Cardiac fibroblast (primary cell): ENCODE measurements at places on chromosomes 7 and 10.

DNA sequence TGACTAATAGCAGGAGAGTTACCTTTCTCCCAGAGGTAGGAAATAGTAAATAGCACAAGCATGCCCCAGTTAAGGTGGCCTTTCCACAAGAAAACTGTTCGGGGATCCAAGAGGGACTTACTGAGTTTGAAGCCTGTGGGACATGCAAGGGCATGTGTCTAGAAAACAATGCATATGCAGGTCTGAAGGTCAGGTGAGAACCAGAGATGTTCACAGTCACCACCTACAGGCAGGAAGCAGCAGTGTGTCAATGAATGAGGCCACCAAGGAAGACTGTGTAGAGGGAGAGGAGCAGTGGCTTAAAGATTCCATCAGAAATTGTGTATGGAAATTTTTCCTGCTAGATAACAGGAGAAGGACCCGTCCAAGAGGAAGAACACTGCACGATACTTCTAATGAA lies 66.0 kb downstream of the CALD1 start:
- no peak for DNase-seq

GRCh38 chr7:146119002-146119401 lies 2.4 kb downstream of the CNTNAP2 start:
- DNase-seq, result no peak

DNA sequence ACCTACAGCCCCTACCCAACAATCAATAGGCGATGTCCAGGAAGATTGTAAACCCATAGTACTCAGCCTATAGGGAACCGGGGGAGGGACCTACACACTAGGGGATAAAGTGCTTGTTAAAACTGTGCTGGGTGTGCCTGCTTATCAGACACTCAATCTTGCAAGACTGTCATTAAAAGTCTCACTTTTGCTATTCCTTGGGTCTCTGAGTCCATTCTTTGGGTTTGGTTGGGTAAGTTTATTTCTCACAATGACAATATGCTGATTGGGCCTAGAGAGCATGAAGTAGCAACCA lies 45.6 kb downstream of the PTPRE start:
- DNase-seq, result no peak

DNA sequence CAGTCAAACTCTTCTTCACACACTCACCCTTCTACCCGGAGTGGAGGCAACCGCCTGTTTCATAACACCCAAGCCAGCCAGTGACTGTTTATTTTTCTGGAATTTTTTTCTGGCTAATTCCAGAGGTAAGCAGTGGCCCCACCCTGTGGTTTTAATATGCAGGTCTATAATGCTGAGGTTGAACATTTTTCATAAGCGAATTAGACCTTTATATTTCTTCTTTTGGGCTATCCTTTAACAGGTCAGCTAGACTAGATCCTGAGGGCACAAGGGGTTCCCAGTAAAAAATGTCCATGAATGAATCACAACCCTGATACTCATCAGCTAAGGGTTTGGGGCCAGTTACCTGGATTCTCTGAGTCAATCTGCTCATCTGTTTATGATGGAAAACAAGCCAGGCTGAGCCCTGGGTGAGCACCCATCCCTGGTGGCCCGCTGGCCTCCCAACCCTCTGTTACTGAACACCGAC lies 76.2 kb downstream of the GRB10 start:
- no peak for DNase-seq

GRCh38 chr10:75612904-75613684 lies 181.7 kb downstream of the LRMDA start:
- DNase-seq, result peak; percentile 90

GRCh38 chr10:35056133-35056532 lies 34.0 kb downstream of the CUL2 start:
- no peak for DNase-seq

GRCh38 chr7:112757337-112757736 lies 32.9 kb downstream of the TMEM168 start:
- no peak for DNase-seq

GRCh38 chr7:120229084-120229483 lies 43.9 kb upstream of the KCND2 start:
- no peak for DNase-seq

GRCh38 chr7:73437621-73438416 lies 4.2 kb downstream of the FZD9 start:
- DNase-seq, result no peak

DNA sequence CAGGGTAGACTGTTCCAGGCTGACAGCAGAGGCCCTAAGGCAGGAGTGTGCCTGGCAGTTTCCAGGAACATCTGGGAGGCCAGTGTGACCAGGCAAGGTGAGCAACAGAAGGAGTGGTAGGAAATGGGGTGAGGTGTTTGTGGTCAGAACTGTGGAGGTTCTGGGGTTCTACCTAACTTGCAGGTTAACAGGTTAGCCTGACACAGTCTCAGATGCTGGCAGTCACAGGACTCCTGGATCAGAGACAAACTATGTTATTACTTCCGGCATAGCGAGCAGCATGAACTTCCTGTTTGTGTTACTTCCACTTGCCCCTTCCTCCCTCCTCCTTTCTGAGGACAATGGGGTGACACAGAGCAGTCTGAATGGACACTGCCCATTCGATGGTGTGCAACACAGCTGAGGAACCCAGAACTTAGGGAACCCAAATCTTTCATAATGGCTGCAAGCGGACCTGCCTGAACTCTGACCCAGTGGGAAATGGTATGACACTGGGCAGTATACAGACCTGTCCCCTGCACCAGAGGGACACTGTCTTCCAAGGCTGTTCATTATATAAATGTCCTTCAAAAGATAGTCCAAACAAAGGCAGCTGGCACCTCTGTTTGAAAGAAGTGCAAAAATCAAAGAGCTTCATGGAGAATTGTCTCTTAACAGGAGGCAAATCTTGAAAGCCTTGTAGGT lies 3.9 kb upstream of the SAR1A start:
- DNase-seq, result peak; percentile 46

DNA sequence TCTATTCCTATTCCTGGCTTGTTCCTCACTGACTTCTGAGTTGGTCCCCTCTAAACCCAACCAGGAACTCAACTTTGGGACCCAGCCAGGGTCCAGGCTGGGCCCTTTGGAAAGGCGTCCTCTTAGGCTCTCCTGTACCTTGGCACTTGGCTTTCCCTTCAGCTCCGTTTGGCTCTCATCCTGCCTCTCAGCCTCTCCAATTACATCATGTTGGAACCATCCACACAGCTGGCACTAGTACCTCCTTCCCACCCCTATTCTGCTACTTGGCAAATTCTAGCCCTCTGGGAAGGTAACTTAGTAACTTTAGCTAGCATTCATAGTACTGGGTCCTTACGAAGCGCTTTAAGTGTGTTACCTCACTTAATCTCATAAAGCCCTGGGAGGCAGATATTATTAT lies 205.3 kb upstream of the HABP2 start:
- DNase-seq, result no peak

GRCh38 chr10:65033957-65034356 lies 1512.8 kb downstream of the REEP3 start:
- no peak for DNase-seq

- peak; percentile 94 for DNase-seq
Measured at GRCh38 chr7:155918720-155919390, 106.6 kb upstream of the SHH start.

- peak; percentile 75 for DNase-seq
Measured at GRCh38 chr7:16915405-16915804, 33.6 kb upstream of the AGR3 start.

DNA sequence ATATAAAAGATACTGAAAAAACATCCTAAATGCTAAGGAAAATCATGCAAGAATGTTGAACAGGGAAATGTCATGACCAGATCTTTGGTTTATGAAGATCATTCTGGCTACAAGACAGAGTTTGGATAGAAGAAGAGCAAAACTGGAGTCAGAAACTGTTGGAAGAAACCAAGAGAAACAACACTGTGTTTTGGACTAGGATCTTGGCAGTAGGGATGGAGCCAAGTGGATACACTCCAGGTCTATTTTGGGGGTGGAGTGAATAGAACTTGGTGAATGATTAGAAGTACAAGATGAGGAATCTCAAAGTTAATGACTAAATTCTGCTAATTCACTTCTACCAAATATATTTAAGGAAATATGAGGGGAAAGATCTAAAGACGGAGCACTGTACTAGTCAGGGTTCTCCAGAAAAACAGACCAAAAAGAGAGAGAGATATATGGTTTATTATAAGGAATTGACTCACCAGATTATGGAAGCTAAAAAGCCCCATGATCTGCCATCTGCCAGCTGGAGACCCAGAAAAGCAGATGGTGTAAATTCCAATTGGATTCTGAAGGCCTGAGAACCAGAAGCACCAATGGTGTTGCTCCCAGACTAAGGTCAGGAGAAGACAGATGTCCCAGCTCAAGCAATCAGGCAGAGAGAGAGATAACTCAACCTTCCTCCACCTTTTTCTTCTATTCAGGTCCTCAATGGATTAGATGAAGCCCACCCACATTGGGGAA lies 254.9 kb downstream of the TRIL start:
- DNase-seq, result no peak

DNA sequence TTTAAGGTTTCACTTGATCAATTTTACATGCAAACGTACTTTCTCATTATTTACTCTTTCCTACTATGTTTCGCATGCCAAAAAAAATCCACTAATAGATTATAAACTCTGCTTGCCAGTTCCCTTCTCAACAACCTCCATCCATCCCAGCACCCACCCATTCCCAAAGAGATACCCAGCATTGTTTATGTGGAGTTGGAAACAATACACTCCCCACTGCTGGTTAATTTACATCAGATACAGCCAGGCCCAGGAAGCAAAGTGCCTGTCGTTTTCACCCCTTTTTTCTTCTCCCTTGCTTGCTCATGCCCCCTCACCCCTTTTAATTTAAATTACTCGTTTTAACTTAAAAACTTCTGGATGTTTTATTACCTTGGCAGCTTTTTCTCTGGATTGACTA lies 59.9 kb downstream of the HIBADH start:
- DNase-seq, result peak; percentile 4

- DNase-seq, result peak; percentile 14
Measured at GRCh38 chr7:137998250-137998649, 3.6 kb downstream of the CREB3L2 start.

- DNase-seq, result no peak
Measured at GRCh38 chr10:6232846-6233724, 30.4 kb downstream of the PFKFB3 start.

GRCh38 chr10:7320072-7320471 lies 90.8 kb downstream of the SFMBT2 start:
- DNase-seq, result no peak

DNA sequence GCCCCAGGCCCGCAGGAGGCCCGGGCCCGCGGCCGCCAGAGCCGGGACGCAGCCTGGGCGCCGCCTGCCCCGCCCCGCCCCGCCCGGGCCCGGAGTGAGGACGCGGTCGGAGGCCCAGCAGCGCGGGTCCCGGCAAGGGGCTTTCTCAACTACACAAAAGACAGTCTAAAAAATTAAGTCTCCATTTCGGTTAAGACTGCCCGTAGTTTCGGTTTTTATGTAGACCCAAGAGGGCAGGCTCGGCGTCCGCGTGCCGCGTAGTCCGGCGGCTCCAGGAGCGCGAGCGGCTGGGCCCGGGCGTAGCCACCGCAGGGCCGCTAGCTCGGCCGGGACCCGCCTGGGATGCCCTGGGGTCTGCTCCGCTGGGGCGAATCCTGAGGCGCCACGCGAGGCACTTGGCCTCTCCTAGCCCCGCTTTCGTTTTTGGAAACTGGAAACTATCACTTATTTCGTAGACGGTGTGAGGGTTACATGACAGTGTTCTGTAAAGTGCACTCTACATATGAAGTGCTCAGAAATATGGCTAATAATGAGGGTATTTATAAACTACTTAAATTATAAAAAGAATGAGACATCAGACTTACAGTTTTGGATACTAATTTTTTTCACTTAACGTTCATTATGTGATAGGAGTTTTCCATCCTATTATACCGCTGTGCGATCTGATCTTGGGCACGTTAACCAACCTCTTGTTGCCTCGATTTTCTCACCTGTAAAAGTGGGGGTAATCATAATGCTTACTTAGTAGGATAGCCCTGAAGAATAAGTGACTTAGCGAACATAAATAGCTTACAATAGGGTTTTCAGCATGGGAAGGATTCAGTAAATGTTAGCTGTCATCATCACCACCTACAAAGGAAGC lies 573 bp downstream of the BLVRA start:
- DNase-seq, result peak; percentile 49

GRCh38 chr7:96591900-96592676 lies 117.6 kb downstream of the SEM1 start:
- DNase-seq, result no peak

- no peak for DNase-seq
Measured at GRCh38 chr10:47294057-47294456, 5.9 kb upstream of the GDF10 start.

DNA sequence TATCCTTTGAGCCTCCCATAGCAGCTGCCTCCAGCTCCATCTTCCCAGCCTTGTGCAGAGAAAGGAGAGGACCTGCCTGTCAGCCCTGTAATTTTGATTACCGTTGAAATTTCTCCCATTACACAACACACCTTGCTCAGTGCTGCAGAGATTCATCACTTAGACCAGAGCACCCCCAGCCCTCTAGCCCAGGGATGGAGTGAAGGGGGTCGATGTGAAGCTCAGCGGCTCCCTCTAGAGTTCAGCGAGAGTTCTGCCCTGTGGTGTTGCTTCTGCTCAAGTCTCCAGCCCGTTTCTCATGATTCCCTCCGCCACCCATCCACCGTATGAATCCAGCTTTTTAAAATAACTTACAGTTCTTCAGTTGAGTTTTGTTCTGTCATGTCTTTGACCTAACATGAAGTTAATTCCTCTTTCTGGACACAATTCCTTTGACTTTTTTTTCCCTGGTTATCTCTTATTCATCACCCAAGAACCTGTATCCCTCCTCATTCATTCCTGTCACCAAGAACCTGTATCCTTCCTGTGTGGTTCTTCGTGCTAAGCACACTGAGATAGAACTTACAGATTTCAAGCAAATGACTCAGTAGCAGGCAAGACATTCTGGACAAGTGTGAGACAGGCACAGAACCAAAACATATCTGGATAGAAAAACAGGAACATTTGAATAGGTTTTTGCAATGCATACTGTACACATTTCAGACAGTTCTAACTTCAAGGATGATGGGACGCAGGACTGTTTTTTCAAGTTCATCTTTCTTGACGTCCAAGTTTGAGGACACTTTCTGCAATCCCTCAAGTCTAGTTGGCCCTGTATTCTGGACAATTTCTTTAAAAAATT lies 35.0 kb upstream of the ZNF32 start:
- DNase-seq, result peak; percentile 22

DNA sequence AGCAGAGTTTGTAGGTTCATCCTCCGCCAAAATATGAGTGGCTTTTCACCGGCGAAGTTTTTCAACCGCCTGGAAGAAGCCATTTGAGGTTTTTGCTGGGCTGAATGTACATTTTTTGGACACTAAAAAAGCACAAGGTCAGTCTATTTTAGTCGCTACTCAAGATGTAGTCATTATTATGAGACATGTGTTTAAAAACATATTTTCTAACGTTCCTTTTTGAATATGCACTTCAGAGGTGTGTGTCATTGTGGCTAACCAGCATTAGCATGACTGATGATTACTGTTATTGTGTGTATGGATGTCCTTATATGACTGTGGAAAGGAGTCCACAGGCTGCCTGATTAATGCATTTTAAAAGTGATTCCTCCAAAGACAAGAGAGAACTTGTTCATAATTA lies 605.4 kb downstream of the INHBA start:
- peak; percentile 84 for DNase-seq
